SJSA1 (cell line): ENCODE measurements at places on chromosomes 3 and 15.

DNA sequence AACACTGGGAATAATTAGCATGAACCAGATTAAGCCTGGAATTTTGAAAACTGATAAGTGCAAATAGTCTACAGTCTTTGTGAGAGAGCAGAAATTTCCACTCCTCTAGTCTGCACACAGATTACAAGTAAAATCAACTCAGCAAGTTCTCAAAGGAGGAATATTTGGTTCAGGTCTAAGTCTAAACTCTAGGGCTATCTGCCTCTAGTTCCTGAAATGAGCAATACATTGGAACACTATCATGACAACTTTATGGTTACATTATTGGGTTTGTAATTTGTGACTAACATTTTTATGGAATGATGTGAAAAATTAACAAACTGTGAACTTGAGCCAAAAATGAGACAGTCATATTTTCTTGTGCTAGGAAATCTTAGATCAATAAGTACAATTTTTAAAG, 30.8 kb upstream of the ADGRG7 start:
- H3K4me1 ChIP-seq: peaks cover 10% of the 10 kb centered on the region; the same call in 1 of the 2 replicates
- no peak for DNase-seq
- H3K27me3 ChIP-seq: no peaks in the 10 kb centered on the region; the same call in 1 of the 2 replicates
- H3K4me3 ChIP-seq: no peak overlapping the region
- H3K27ac ChIP-seq: no peak overlapping the region

DNA sequence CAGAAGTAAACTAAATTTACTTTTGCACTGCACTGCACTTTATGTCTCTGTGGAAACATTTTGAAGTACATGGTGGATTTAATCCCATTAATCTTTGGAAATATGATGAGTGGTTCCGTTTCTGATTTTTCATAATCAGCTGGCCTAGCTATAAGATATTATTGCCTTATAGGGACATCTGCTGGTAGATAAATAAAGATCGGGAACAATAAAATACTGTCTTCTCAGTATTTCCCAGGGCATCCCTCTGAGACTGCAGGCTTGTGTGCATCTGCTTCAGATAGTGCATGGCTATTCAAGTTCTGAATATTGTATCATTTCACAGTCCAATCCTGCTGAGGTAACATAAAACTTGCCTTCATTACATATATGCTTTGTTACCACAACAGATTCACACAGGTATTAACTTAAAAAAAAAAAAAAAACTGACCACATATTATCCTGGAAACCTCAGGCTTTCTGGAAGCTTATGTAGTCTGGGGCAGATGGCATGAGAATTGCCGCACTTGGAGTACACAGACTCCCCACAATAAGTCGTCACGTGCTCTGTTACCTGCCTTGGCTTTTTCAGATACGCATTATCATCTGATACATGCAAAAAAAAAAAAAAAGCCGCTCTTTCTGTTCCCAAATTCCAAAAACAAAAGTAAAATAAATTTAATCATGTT, 330.8 kb upstream of the AGTR1 start:
- no peaks in the 10 kb centered on the region for H3K4me1 ChIP-seq
- no peak overlapping the region for H3K27ac ChIP-seq
- H3K4me3 ChIP-seq: no peak overlapping the region
- H3K36me3 ChIP-seq: no peaks in the 10 kb centered on the region
- no peaks in the 10 kb centered on the region for H3K27me3 ChIP-seq

GRCh38 chr15:80478075-80478474, 73.9 kb downstream of the ARNT2 start:
- H3K36me3 ChIP-seq: peaks cover 6% of the 10 kb centered on the region; the same call in 1 of the 2 replicates
- H3K27me3 ChIP-seq: no peaks in the 10 kb centered on the region
- no peak overlapping the region for H3K27ac ChIP-seq

GRCh38 chr15:43187544-43188155, 2.4 kb downstream of the CCNDBP1 start:
- peaks cover 42% of the 10 kb centered on the region for H3K36me3 ChIP-seq
- no peak for DNase-seq
- H3K4me3 ChIP-seq: no peak overlapping the region
- H3K27me3 ChIP-seq: no peaks in the 10 kb centered on the region
- H3K4me1 ChIP-seq: 0 out of 2 replicates have a peak, but pooled peaks cover 3% of the 10 kb centered on the region
